ENCODE measurements at places on chromosomes 7 and 10.

GRCh38 chr7:117091721-117092120, 138.4 kb downstream of the ST7 start:
- no peak for DNase-seq

GRCh38 chr10:42941295-42941644, 135.6 kb upstream of the RET start:
- no peak for DNase-seq

GRCh38 chr10:127275272-127275671, 78.9 kb upstream of the INSYN2A start:
- no peak for DNase-seq

- no peak for DNase-seq
Observed at GRCh38 chr7:116122972-116123595, 87.3 kb upstream of the TES start.

DNA sequence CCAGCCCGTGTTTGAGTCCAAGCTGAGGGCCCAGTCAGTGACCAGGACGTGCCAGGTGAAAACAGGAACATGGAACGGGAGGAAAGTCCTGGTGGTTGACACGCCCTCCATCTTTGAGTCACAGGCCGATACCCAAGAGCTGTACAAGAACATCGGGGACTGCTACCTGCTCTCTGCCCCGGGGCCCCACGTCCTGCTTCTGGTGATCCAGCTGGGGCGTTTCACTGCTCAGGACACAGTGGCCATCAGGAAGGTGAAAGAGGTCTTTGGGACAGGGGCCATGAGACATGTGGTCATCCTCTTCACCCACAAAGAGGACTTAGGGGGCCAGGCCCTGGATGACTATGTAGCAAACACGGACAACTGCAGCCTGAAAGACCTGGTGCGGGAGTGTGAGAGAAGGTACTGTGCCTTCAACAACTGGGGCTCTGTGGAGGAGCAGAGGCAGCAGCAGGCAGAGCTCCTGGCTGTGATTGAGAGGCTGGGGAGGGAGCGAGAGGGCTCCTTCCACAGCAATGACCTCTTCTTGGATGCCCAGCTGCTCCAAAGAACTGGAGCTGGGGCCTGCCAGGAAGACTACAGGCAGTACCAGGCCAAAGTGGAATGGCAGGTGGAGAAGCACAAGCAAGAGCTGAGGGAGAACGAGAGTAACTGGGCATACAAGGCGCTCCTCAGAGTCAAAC, 5.2 kb downstream of the GIMAP5 start:
- no peak for DNase-seq

GRCh38 chr7:97001656-97002554, 3.4 kb upstream of the DLX6 start:
- no peak for DNase-seq

DNA sequence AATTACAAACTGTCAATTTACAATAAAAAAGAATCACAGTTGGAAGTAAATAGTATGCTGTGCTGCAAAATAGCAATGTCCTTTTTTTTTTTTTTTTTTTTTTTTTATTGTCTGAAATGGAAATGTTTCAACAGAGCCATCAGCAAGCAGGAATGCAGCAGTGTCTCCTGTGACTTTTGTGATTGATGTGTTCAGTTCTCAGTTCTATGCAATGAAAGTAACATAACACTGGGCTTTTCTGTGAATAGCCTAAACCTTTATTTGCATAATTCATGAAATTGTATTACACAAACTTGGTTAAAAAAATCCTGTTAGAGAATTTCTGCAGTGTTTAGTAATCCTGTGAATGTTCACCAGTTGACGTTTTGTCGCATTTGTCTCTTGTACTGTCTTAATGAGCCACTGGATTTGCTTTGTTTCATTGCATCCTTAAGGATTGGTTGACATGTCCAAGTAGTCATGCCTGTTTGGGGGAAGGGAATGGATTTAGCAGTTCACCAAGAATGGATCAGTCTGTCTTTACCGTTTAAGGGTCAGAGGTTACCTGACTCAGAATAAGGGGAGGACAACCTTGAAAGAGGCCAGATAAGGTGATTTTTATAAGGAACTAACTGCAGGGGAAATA, 192.7 kb downstream of the MLLT10 start:
- DNase-seq: no peak

- no peak for DNase-seq
Observed at GRCh38 chr10:126905776-126906703, 812 bp downstream of the DOCK1 start.

GRCh38 chr7:42392826-42393225, 155.8 kb upstream of the GLI3 start:
- DNase-seq: no peak

DNA sequence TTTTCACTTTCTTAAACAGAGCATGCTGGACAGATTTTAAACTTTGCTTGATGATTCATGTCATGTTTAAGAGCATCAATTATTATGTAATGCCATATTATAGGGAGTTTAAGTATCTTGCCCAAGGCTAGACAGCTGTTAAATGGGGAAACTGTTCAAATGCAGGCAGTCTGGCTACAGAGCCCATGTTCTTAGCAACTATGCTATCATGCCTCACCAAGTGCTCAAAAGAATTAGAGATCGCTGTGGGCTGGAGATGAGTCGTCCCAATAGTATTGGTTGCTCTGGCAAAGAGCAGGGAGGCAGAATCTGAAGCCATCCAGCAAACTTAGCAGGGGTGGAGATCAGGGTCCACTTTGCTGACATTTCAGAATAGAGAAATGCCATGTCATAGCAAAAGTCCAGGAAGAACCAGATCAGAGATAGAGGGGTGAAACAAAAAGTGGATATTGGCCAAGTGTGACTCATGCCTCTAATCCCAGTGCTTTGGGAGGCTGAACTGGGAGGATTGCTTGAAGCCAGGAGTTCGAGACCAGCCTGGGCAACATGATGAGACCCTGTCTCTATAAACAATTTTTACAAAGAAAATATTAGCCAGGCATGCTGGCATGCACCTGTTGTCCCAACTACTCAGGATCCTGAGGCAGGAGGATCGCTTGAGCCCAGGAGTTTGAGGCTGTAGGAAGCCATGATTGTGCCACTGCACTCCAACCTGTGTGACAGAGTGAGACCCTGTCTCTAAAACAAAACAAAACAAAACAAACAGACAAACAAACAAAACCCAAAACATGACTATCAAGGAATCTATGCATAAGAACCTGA, 57.8 kb downstream of the BAMBI start:
- no peak for DNase-seq

DNA sequence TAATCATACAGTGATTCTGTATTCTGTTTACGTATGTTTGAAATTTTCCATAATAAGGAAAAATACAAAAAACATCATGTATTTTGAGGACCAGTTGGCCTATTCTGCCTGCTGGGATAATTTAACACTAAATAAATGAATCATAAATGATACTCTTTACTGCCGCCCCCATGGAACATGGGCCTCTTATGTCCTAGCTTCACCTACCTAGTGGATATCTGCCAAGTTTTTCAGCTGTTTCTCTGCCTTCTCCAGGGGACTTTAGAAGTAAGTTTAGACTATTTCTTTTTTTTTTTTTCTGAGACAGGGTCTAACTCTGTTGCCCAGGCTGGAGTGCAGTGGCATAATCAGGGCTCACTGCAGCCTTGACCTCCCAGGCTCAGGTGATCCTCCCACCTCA, 10.4 kb downstream of the NFE2L3 start:
- no peak for DNase-seq

GRCh38 chr10:4330636-4331035, 495.4 kb upstream of the AKR1E2 start:
- no peak for DNase-seq

- DNase-seq: no peak
Observed at GRCh38 chr10:44974082-44974627, 4.5 kb downstream of the DEPP1 start.
